Glomerular endothelial cell (primary cell): ENCODE measurements at places on chromosomes 1 and 21.
A peak's percentile ranks its signal among the peaks of the same experiment; 100 is the strongest.

DNA sequence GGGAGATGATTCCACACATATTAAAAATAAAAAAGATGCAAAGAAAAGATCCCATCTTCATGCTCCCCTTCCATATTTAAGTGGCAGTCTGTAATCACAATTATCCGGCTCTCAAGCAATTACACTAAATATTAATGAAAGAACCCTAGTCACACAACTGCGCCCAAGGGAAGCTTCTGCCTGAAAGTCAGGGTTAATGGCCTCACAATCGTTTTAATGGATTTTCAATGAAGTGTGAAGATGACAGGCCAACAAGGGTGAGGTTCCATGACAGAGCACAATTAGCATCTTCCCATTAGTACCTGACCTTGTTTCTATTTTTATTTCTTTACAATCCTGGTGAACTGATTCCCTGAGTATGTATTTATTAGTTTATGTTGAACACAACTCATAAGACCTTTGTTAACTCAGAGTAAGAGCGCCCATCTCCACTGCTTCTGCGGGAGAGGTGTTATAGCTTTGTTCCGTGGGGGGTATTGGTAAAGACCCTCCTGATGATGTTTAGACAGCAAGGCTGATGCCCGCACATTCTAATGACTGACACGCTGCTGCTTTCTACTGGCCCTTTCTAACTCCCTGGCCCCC, 80.9 kb downstream of the IER5 start:
- DNase-seq: no peak

- DNase-seq: no peak
These were observed 13.9 kb upstream of the PRMT2 start for GRCh38 chr21:46621457-46622182.

DNA sequence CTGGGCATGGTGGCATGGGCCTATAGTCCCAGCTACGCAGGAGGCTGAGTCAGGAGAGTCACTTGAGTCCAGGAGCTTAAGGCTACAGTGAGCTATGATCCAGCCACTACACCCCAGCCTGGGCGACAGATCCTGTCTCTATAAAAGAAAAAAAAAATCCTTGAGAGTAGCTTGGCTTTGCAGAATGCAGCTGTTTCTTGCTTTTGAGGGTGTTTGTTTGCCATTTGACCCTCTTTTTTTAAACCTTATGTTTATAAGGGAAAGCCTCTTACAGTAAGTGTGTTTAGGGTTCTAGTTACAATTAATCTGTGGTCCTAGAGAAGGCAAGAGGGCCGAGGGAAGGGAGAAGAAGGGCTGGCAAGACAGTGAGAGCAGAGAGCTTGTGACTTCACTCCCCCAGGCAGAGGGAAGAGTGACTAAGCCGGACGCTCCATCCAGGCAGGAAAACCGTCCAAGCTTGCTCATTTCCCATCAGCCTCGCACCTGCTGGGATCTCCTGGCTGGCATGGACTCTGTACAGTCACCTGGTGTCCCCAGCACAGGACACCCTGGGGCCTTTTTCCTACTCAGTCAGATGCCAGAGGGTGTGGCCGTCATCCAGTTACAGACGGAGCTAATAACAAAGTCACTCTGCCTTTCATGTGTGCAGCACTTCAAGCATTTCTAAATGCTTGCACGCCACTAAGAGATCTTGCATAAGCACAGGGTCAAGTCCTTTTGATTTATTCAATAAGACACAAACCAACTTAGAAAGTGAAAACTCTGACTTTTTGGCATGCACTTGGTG, 55.5 kb upstream of the PSEN2 start:
- peak; percentile 83 for DNase-seq

- DNase-seq: no peak
These were observed 10.0 kb downstream of the SCNN1D start for GRCh38 chr1:1290238-1290731.

DNA sequence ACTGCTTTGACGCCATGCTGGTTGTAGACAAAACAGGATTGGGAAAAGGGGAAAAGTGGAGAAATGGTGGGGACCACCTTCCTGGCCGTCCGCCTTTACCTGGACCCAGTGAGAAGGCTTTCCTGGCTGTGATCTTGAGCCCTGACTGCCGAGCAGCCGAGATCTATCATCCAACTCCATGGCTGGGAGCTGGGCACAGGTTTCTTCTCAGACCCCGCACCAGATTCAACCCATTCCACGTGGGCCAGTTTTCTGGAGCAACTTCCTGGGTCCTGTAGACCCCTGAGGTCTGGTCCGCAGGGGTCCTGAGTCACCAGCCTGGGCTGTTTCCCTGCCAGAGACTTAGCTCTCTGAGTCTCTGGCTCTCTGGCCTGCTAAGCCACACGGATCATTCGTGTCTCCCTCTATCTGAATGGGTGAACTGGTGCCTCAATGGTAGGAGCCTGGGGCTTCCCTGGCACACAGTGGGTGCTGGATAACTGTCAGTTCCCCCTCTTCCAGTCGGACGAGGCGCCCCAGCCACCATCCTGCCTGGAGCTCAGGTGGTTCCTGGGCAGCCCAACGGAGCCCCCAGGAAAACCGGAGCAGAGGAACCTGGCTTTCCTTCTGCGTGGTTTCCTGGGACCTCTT, 4.5 kb upstream of the NPHP4 start:
- no peak for DNase-seq

- DNase-seq: no peak
These were observed 574 bp downstream of the ITPKB start for GRCh38 chr1:226738421-226738994.

GRCh38 chr21:28794371-28794851, 198.3 kb downstream of the LTN1 start:
- DNase-seq: no peak

GRCh38 chr1:152495066-152495675, 15.4 kb upstream of the LCE5A start:
- no peak for DNase-seq

- no peak for DNase-seq
These were observed 37.4 kb upstream of the IL20 start for GRCh38 chr1:206828061-206828460.

DNA sequence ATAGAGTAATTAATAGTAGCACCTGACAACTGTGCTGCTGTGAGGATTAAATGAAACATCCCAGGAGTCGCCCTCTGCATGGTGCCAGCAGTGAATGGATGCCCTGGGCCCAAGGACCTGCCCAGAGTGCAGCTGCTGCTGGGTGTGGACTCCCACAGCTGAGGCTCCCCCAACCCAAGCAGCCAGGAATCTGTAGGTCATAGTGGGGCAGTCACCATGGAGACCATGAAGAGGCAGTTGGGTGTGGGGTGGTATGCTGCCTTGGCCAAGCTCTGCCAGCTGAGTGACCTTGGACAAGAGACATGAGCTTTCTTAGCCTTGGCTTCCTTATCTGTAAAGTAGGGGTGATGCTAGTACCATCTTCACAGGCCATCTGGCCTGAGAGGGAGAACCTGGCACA, 9.4 kb downstream of the OLIG2 start:
- no peak for DNase-seq

DNA sequence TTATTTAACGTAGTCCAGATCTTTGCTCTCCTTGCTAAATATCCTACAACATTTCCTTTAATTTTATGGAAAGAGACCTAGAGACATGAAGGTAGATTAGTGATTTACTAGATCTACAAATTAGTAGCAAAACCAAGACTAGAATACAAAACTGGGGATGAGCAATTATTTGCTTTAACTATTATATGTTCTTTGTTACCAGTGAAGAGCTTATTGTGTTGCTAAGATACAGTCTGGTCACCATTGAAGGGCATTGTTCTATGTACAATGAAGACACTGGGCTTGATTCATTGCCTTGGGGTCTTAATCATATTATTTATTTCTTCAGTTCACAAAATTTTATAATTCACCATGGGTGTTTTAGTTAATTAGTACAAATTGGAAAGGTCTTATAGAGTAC, 88.3 kb downstream of the S1PR1 start:
- DNase-seq: no peak

DNA sequence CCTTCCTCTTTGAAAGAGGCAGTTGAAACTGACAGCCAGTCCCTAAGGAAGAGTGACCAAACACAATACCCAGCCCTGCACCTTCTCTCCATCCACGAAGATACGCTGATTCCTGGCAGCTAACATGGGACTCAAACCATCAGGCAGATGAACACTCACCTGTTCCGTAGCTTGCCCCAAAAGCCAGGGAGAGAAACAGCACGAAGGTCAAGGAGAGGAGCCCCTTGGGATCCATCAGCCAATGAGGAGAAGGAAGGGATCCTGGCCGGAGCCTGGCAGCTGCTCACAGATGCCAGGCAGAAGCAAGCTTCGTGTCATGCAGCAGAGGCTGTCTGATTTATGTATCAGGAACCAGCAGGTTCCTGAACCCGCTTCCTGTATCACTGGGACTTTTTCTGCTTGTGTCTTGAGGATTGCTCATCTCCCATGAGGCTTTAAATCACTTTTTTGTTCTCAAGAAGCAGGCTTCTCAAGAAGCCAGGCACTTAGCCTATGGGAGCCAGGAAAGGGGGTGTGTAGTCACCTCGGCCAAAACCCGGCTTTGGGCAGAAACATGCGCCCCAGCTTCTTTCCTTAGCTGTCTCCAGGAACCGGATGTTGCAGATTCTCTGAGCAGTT, at the start of gene SLAMF1:
Gene SLAMF1 (minus strand): TSS at position 334 of the 618 bp plus-strand sequence. CDS start 99 bp downstream, at position 235.
- no peak for DNase-seq

DNA sequence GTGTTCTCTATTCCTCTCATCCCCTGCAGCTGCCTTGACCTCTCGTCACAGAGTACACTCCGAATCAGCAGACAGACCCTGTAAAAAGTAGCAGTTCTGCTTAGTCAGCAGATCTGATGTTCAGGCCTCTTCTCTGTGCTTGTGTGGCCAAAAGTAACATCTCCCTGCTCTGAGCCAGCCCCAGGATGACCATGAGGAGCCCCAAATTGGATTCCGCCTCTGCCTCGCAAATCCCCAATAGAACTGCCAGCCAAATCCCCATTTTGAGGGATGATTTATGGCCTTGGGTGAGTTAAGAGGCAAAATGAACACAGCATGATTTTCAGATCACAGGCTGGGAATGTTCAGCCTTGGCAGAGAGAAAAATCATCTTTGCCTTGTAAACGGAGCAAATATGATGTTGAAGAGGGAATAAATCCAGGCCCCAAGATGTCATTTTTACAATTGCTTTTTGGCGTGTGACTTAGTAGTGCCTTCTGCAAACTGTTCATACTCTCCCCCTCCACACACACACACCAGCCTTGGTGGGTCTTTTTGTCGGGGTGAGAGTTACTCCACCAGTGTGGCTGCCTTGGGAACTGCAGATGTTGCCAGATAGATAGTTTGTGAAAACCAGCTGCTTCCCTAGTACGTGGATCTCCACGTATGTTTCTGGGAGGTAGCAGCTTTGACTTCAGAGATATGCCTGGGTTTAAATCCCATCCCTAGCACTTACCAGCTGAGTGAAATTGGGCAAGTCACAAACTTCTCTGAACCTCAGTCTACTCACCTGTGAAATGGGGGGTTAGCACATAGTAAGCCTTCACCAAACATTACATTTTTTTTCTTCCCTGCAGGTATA, 77.8 kb downstream of the MAN1C1 start:
- no peak for DNase-seq

GRCh38 chr1:54571803-54572541, 23.9 kb downstream of the ACOT11 start:
- DNase-seq: no peak

DNA sequence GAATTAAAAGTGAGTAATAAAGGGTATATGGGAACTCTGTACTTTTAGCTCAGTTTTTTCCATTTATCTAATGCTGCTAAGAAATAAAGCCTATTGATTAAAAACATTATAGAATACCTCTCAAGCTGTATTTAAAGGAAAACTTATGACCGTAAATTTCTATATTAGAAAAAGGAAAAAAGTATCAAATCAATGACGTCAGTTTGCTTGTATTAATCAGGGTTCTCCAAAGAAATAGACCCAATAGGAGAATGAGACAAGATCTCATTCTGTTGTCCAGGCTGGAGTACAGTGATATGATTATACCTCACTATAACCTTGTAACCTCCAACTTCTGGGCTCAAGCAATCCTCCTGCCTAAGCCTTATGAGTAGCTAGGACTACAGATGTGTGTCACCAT, 15.4 kb upstream of the LRIF1 start:
- no peak for DNase-seq

DNA sequence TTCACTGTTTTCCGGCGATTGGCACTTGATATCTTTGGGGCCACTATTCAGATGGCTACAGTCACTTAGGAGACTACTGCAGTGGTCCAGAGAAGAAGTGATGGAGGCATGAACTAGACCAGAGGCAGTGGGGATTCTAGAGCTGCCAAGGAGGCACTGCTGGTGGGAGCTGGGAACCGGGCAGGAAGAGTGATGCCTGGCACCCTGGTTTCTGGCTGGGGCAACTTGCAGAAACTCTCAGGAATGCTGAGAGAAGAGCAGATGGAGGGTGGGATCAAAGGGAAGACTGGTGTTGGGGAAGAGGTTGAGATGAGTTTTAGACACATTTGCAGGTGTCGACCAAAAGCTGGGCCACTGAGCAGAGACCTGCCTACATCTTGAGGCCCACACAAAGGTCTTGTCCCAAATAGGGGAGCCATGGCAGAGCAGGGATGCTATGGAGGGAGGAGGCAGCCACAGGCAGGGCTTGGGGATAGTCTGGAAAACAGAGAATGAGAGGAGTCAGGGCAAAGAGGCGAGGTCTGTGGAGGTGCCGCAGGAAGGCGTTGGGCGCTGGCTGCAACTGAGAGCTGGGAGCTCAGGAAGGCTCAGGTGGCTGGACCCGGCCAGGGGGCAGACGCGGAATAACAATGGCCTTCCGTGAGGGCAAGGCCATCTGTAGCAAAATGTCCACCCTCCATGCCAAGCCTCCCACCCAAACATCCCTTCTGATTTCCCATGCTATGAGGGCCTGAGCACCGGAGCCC, 118.9 kb downstream of the TOMM20 start:
- no peak for DNase-seq

- no peak for DNase-seq
These were observed 284.5 kb upstream of the USP25 start for GRCh38 chr21:15445327-15445726.

GRCh38 chr1:77467741-77468140, 185.9 kb downstream of the AK5 start:
- no peak for DNase-seq

DNA sequence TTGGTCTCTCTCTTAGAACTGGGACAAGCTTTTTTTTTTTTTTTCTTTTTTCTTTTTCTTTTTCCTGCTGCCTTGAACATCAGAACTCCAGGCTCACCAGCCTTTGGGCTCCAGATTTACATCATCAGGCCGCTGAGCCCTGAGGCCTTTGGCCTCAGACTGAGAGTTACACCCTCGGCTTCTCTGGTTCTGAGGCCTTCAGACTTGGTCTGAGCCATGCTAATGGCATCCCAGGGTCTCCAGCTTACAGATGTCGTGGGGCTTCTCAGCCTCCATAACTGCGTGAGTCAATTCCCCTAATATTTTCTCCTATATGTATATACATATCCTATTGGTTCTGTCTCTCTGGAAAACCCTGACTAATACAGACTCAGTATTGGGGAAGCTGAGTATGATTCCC, 36.5 kb upstream of the RC3H1 start:
- no peak for DNase-seq

- DNase-seq: no peak
These were observed 58.2 kb upstream of the ZNF326 start for GRCh38 chr1:89936694-89937093.

DNA sequence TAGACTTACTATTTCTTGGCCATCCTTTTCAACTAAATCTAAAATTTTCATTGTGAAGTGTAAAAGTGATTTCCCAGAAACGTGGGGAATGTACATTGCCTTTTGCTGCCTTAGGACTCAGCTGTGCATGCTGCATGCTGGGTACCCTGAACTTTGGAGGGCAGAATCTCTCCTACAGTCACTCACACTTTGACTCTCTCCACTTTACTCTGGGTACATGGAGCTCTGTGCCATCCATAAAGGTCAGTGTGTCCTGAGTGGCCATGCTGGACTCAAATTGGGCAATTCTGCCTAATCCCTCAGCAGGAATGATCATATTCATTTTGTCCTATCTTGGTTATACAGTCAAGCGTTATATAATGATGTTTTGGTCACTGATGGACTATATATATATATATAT, 105.6 kb downstream of the NR5A2 start:
- no peak for DNase-seq
